ENCODE measurements at places on chromosomes 7 and 10.

DNA sequence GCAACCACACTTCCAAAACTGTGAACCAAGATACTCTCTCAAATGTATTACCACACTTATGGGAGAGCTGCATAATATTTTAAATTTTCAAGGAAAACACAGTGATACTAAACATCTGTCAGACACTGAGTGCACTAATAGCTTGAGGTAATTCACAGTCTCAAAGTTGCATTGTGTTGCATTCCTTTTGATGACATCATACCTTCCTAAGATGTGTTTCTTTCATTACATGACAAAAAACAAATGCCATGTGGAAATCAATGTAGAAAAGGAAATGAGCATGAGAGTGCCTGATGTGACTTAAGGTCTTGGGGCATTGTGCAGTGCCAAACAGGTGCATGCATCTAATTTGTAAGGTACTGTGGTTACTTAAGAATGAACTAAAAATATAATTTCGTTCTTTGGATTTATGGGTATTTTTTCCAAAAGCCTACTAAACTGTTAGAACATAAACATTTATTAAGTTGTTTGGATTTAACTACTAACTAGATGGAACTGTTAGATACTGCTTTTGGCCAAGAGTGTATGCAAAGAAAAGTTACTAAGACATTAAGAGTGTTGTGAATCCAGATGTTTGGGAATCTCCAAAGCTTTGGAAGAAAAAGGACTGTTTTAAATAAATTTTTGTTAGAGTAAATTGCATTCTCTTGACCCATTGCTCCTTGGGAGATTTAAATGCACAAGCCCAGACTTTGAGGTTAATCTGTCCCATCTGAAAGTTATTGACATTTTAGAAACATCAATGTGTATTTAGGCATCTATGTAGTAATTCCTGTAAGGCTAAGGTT is 496.2 kb upstream of the SEMA3D start:
- DNase-seq, result no peak

- DNase-seq, result peak; percentile 82
Observed at GRCh38 chr7:16801111-16801542, 3.7 kb downstream of the AGR2 start.

GRCh38 chr7:2477447-2478398 is 1.5 kb upstream of the GRIFIN start:
- peak; percentile 19 for DNase-seq

- no peak for DNase-seq
Observed at GRCh38 chr10:27611744-27612550, 107.8 kb downstream of the RAB18 start.

GRCh38 chr10:52652431-52653262 is 119.9 kb downstream of the MBL2 start:
- no peak for DNase-seq

Data from NCI-H2081 (cell line).